ENCODE measurements at places on chromosomes 11 and 22. TPM values are rescaled to one million over a fixed set of nuclear protein-coding genes. Genes with fewer than 3 reads are reported as not detected.

- DNase-seq, result no peak
Observed at GRCh38 chr11:64762674-64763525, 3.1 kb upstream of the PYGM start.

- no peak for DNase-seq
Observed at GRCh38 chr11:116035977-116036376, 531.8 kb upstream of the CADM1 start.

The KCNJ4 gene
- total RNA-seq, result not detected

The CREB3L1 gene
- 14.3 TPM for total RNA-seq

DNA sequence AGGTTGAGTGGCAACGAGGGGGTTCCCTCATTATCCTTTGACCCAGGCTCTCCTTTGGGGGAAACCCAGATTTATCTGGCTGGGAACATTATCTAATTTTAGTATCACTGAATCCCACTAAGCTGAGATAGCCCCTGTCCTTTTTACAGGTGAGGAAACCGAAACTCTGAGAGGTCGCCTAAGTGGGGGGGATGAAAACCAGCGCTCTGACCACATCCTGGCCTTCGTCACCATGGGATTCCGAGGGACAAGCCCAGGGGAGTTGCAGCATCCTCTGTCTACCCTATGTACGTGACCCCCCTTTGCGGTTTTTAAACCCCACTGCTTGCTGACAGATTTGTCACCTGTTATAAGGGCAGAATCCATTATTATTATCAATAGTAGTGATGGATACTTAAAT lies 61.0 kb downstream of the ISX start:
- DNase-seq, result no peak

GRCh38 chr11:72574548-72575460 lies 99.4 kb downstream of the PDE2A start:
- peak; percentile 67 for DNase-seq

DNA sequence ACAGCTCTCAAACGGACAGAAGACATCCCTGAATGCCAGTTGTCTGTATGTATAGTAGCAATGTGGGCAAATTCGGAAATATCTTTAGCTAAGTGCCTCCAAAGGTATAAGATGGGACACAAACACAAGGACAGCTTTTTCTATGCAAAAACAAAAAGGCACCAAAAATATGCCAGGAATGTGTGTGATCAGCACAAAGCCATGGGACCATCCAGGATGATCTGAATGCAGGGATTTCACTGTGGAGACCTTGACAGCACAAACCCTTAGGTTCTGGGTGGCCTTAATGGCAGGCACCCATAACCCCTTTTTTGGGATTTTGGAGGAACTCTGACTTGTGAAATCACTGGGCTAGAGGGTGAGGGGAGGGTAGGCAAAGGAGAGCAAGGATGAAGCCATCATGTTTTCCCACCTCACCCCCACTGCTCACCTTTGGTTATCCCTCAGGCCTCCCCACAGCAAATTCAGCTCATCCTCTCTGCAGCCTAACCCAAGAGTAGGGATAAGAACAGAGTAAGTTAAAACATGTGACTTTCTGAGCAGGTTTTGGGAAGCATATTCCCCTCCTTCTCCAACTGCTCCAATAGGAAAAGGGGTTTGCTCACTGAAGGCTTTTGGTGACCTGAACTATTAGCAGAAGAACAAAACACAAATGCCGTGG lies 154.6 kb downstream of the SNX19 start:
- no peak for DNase-seq

DNA sequence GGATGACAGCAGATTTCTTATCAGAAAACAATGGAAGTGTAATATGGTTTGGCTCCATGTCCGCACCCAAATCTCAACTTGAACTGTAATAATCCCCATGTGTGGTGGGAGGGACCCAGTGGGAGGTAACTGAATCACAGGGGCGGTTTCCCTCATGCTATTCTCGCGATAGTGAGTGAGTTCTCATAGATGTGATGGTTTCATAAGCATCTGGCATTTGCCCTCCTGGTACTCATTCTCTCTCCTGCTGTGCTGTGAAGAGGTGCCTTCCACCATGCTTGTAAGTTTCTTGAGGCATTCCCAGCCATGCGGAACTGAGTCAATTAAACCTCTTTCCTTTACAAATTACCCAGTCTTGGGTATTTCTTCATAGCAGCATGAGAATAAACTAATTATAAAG lies 81.0 kb upstream of the SCUBE2 start:
- DNase-seq, result no peak
